Activated T-helper 1 cell treated with Interleukin-2 at 50 U/mL for 16 hours (primary cell): ENCODE measurements at places on chromosomes 7 and 10.

GRCh38 chr7:55212838-55213237, 152.3 kb upstream of the LANCL2 start:
- no peak for DNase-seq

DNA sequence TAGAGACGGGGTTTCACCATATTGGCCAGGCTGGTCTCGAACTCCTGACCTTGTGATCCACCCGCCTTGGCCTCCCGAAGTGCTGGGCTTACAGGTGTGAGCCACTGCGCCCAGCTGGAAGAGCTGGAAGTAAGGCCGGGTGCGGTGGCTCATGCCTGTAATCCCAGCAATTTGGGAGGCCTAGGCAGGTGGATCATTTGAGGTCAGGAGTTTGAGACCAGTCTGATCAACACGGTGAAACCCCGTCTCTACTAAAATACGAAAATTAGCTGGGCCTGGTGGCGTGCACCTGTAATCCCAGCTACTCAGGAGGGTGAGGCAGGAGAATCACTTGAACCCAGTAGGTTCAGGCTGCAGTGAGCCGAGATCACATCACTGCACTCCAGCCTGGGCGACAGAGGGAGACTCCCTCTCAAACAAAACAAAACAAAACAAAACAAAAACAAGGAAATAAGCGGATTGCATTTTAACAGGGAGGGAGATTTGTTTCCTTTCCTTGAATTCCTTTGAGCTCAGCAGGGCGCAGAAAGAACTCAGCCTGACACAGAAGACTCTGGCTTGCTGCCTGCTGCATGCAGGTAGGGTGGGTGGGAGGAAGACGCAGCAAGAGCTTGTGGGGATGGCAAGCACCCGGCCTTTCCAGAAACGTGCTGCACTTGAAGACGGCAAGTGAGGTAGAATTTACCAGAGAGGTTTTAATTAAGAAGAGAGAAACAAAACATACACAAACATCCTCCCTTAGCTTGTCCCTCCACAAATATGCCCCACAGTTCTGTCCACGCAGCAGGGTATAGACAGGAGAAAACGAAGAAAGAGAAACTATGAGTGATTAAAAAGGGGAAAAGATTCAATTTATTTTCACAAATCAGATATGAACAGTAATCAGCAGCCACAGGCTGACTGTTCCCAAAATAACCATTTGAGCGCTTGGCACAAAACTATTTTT, 148.0 kb downstream of the RNF216 start:
- no peak for DNase-seq

GRCh38 chr7:636396-636795, 90.1 kb upstream of the DNAAF5 start:
- peak; percentile 25 for DNase-seq

- no peak for DNase-seq
These were observed 730.0 kb upstream of the VSTM2A start for GRCh38 chr7:53812135-53812534.

DNA sequence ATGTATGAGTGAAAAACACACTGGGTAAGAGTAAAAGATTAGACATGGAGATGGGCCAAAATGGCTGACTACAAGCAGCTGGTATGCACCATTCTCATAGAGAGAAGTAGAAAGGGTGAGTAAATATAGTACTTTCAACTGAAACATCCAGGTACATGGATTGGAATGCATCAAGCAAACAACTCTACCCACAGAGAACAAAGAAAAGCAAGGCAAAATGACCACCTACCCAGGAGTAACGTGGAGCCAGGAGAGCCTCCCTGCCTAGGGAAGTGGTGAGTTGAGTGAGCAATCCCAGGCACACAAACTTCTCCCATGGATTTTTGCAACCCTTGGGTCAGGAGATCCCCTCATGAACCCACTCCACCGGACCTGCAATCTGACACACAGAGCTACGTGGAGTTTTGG, 212.8 kb downstream of the PTN start:
- DNase-seq, result no peak

DNA sequence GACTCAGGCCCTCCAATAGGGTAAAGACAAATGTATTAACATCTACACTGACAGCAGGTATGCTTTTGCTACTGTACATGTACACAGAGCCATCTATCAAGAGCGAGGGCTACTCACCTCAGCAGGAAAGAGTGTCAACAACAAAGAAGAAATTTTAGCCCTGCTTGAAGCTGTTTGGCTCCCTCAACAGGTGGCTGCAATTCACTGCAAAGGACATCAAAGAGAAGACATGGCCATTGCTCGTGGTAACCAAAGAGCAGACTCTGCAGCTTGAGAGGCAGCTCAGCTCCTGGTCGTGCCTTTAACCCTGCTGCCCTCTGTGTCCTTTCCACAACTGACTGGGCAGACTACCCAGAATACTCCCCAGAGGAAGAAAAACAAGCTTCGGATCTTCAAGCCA, 5.1 kb downstream of the AKR1B15 start:
- no peak for DNase-seq
